ENCODE measurements at places on chromosomes 7 and 10.

GRCh38 chr10:88253-88652, 39.2 kb upstream of the TUBB8 start:
- no peak for DNase-seq

GRCh38 chr7:121633186-121633585, 237.1 kb upstream of the FAM3C start:
- no peak for DNase-seq

DNA sequence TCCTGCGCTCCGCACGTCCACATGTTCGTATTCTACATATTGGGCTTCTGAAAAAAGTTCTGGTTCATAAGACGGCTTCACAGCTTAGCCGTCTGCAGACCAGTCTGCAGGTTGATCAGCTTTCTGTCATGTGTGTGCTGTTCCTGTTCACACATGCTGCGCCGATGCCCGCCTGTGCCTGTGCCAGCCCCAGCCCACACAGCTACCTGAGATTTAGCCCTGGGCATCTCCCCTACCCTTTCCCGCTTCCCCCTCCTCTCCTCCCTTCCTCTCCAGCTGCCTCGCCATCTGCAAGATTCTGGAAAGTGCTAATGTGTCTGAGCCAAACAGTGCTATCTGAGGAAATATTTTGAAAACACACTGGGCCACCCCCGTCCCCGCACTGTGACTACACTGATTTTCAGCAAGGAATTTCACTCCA, 7.1 kb downstream of the CHST3 start:
- DNase-seq, result no peak

DNA sequence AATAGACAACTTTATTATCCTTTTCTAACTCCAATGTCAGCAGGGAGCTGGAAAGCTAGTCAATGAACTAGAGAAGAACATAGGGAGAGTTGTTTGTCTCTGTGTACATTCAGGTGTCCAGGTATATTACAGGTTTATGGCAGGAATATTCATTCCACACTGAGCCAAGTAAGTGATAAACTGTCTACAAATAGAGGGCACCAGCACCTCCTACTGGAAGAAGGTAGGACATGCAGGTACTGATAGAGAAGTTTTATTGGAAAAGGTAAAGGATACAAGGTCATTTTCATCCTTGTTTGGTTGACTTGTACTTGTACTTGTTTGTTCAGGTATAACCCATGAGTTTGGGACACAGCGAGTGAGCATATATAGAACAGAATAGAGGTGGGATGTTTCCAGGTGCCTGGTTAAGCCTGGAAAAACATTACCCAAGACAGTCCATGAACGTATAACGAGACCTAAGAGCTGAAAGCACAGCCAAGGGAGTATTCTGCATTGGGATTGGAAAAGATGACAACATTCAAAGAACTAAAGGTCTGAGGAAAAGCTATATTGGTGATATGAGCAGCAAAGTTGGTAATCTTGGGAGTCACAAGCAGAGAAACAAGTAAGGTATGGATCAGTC, 61.4 kb upstream of the PPP1R3C start:
- DNase-seq, result no peak

DNA sequence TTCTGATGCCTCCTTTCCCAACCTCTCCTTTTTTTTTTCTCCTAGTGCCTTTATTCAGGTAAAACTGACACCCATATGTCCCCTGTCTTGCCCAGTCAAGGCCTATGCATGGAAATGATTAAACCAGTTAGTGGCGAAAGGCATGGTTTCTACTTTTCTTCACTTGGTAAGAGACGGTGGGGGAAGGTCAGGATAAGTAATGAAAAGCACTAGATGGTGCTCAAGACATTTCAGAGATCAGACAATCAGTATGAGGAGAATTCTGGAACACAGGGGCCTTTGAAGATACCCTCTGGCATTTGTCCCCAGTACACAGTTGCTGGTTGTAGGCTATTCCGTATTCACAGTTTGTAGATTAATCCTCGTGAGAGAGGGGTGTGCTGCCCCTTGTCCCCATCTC, 121.2 kb downstream of the RTKN2 start:
- no peak for DNase-seq
